ENCODE measurements at places on chromosomes 2 and 18.

- no peak for DNase-seq
These were observed 54.4 kb downstream of the XRCC5 start for GRCh38 chr2:216163518-216163917.

DNA sequence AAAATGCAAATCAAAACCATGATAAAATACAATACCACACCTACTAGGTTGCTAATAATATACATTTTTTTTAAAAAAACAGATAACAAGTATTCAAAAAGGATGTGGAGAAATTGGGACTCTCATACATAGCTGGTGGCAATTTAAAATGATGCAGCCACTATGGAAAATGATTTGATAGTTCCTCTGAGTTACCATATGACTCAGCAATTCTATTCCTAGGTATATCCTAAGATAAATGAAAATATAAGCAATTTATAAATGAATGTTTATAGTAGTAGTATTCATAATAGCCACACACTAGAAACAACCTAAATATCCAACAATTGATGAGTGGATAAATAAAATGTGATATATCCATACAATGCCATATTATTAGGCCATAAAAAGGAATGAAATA lies 210.2 kb downstream of the MREG start:
- DNase-seq = no peak

- DNase-seq = no peak
These were observed 19.3 kb downstream of the SPEG start for GRCh38 chr2:219453671-219454590.

GRCh38 chr2:49271060-49271606 lies 116.8 kb upstream of the FSHR start:
- DNase-seq = no peak

DNA sequence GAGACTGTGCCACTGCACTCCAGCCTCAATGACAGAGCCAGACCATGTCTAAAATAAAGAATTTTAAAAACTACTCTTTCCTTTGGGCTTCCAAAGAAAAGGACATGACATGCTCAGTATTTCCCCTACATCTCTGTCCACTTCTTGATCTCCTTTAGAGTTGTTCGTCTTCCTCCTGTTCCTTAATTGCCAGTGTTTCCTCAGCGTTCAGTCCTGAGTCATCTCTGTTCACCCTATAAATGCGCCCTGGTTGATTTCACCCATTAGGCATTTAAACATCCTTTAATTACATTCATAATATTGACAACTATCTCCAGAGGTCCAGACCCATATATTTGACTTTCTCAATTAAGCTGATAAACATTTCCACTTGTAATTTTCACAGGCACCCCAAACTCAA lies 64.0 kb downstream of the AAK1 start:
- DNase-seq = no peak

DNA sequence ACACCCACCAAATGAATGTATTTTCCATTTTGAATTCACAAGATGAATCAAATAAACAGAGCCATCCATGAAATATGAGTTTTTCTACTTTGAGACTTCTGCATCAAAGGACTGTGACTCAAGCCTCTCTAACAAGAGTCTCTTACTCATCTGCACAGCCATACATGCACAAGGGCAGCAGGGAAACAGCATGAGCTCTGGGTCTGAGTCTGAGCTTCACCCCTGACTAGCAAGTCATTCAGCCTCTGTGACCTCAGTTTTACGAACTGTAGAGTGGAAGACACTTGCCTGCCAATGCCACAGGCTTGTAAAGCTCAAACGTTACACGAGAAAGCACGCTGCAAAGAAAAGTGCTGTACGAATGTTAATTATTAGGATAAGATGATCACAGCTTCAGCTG lies 42.9 kb downstream of the MREG start:
- DNase-seq = no peak

DNA sequence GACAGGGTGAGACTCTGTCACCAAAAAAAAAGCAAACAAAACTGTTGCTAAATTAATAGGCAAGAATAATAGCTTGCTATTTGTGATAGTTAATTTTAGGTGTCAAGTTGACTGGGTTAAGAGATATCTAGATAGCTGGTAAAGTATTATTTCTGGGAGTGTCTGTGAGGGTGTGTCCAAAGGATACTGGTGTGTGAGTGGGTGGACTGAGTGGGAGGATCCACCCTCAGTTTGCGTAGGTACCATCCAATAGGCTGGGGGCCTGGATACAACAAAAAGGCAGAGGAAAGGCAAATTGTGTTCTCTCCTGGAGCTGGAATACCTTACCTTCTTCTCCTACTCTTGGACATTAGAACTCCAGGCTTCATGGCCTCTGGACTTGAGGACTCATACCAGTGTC lies 15.0 kb downstream of the DUSP11 start:
- DNase-seq = no peak

DNA sequence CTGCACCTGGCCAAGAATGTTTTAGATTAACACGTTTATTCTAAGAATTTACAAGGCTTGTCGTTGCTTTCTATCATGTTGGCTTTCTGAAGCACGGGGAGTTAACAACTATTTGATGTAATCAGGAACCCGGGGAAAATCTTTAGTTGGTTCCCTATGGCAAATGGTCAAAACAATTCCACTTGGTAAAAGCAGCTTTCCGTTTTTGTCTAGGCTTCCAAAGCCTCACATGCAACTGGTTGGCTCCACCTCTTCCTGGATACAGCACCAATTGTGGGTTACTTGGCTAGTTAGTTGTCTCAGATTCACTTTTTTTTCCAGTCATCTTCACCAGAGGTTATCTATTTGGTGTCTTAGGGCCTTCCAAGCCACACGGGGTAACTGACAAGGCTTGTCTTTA lies 2.8 kb downstream of the COLEC12 start:
- DNase-seq = no peak

DNA sequence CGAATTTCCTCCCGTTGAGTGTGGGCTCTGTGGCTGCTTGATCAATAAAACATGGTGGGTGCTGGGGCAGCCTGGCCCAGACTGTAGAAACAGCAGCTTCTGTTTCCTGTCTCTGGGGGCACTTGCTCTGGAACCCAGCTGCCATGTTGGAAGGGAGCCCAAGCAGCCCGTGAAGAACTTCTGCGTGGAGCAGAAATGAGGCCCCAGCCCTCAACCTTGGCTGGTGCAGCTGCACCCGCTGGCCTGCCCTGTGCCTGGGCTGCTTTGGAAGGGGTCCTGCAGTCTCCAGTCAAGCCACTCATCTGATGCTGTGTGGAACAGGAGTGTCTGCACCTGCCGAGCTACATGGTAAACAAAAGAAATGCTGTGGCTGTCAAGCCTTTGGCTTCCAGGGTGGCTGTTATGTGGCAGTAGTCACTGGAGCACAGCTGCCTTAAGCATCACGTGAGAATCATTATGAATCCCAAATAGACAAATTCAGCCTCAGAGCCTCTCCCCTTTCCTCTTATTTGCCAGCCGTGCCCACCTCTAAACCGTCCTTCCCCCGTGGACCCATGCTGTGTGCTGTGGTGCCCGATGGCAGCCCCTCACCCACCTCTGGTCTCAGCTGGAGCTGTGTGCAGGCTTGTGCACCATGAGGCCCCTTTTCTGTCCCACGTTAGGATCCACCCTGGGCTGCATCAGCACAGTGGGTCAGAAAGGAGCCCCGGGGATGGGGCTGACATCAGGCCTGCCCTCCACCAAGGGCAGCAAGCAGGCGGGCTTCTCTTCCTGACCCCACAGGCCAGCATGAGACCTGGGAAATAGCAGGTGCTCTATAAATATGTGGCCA lies 134.0 kb upstream of the HDAC4 start:
- DNase-seq = no peak

DNA sequence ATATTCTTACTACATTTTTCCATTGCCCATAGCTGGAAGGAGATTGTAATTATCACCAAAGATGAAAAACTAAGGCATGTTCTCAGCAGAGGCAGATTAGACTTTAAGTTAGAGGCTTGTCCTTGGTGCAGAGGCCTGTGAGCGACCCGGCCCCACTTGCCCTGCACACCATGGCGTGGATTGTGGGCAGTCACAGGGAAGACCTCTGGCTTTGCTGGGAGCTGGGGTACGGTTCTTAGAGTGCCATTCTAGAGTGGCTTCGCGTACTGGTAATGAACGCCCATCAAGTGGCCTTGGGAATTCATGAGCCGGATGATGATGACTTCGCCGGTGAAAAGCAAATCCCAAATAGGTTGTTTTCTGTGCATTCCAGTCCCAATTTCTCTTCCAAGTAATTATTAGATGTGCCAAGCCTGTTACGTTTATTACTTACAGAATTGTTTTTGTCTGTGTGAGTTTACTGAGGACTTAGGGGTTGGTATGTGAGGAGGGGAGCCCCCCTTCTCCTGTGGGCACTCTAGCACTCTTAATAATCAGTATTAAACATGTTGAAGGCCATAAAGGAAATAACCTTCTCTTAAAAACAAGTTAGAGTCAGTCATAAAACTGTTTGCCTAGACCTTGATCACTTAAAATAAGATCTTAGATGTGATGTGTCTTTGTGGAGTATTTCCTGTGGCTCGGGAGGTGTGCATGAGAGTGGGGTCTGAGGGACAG lies 90.6 kb downstream of the LDLRAD4 start:
- no peak for DNase-seq

DNA sequence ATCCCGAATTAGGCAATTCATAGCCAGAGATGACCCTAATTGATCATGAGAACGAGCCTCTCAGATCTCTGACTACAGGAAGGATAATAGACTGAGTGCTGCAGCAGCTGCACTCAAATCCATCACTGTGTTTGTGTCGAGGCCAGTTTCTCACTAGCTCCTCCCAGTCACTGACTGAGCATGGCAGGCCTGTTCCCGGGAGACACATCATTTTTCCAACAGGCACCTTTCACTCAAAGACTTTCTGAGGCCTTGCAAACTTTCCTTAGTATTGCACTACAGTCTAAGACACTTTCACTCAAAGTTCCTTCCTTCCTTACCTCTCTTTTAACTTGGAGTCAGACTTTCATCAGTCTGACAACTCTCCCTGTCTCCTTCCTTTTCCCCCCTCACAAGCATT lies 13.7 kb downstream of the SOS1 start:
- DNase-seq = no peak

GRCh38 chr2:241191081-241191480 lies 2.6 kb downstream of the ANO7 start:
- no peak for DNase-seq

- no peak for DNase-seq
These were observed 884.3 kb downstream of the DCC start for GRCh38 chr18:53224128-53224778.

DNA sequence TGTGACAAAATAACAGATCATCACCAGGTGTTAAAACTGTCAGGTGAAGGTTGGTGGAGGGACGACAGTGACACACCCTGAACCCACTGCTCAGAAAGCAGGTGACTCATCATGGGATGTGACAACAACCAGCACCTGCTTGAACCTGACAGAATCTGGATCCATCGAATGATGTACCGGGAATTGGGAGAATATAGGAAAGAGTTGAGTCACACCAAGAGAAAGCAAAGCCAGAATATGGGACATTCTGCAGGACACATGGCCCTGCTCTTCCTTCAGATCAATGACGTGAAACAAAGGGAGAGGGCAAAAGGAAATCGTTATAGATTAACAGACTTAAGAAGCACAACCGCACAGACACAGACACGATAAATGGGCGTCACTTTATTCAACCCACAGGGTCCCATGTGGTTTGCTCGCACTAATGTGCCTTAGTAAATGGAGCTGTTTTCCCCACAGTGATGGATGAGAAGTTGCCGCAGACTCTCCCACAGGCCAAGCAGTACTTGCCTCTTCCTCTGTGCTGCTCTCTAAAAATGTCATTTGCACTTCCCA lies 100.1 kb downstream of the CRACDL start:
- no peak for DNase-seq

DNA sequence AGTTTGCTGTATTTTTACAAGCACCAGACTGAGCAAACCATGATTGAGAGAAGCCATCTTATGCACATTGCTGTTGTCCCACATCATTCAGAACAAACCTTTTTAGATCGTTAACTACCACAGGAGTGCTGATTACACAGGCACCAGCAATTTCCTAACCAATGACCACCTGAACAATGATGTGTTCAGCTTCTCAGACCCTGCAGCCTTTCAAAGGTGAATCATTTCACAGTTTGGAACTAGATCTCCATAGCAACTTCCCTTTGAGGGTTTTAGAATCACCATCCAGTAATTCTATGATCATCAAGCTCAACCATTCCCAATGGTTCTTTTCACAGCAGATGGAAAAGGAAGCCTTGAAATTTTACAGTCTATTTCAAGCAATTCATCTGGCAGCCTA lies 71.4 kb downstream of the OLA1 start:
- no peak for DNase-seq

GRCh38 chr2:70668911-70669310 lies 99.1 kb downstream of the ADD2 start:
- no peak for DNase-seq

DNA sequence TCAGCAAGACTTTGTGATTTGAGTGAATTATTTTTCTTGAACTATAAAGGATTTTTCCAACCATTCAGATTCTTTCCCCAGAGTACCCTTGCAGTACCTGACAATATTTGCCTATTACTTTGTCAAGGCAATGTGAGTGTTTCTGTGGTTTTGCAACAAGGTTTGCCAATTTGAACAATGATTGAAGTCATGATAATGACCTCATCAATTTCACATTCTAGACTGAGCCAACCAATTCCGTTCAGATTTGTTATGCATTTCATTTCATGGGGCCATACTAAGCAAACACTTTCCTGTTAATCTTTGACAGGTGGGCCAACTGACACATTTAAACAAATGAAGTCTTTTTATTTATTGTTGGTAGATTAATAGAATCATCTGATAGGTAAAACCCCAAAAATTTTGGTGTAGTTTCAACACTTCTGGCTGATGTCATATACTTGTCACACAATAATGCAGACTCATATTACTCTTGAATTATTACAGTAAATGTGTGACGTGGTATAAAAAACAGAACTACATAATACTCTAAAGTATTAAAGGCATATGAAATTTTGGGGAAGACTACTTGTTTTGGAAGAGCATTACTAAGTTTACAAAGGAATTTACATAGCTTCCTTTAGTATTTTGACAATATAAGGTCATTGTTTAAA lies 526.4 kb downstream of the DPP10 start:
- DNase-seq = no peak

DNA sequence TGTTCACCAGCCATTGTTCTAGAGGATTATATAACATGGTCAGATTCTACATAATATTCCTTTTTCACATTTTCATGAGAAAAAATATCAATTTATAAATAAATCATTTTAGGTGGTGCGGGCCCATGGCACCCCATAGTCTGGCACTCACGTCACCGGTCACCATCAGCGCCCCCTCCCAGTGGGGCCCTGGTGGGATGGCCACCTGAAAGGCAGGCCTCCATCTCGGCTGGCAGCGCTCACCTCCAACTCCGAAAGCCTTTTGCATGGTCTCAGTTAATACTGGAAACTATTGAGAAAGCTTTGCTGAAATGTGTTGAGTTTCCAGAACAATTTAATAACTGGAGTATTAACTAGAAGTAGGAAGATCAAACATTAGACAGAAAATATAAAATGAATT lies 141.4 kb upstream of the SALL3 start:
- DNase-seq = no peak

DNA sequence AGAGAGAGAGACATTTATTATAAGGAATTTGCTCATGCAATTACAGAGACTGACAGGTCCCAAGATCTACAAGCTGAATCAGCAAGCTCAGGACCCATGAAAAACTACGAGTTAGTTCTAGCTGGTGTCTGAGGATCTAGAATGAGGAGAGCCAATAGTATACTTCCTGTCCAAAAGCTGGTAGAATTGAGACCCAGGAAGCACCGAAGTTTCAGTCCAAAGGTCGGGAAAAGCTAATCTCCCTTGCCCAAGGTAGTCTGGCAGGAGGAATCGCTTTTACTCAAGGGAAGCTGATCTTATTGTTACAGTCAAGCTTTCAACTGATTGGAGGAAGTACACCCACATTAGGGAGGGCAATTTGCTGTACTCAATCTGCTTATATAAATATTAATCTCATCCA lies 389.6 kb downstream of the ADCYAP1 start:
- DNase-seq = no peak

GRCh38 chr2:220892018-220892634 lies 680.0 kb downstream of the EPHA4 start:
- DNase-seq = no peak

All from stimulated activated CD4-positive, alpha-beta T cell treated with anti-CD3 and anti-CD28 coated beads, Interleukin-1b, Interleukin-23, amount 100 ng/mL, for 1 hour (primary cell).